Left cardiac atrium (tissue), 4 donors: ENCODE measurements at places on chromosomes 3 and 15.
A peak's percentile ranks its signal among the peaks of the same experiment; 100 is the strongest.

DNA sequence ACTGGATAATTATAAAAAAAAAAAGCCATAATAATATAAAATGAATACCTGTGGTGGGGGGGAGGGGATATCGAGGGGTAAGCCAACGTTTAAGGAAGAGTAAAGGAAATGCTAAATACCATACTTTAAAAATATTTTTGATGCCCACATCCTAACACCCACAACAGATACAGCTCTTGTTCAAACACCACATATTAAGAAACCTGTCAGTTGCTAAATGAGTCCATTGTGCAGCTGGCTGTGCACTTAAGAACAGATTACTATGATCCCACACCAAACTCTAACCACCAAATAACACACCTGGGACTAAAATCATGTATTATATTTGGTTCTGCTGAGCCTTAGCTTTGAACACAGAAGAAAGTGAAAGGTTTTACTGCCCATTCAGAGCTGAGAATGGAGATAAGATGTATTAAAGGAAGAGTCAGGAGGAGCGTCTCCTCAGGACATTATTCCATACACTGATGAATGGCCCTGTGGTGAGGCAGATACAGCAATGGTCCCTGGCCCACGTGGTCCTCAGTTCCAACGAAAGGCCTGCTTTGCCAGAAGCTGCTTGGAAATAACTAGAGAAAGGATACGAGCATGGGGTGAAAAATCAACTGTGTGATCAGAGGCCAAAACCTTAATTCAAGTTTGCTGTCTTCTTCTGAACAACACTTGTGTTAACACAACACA is 515.4 kb downstream of the FOXP1 start:
- DNase-seq: no peak

DNA sequence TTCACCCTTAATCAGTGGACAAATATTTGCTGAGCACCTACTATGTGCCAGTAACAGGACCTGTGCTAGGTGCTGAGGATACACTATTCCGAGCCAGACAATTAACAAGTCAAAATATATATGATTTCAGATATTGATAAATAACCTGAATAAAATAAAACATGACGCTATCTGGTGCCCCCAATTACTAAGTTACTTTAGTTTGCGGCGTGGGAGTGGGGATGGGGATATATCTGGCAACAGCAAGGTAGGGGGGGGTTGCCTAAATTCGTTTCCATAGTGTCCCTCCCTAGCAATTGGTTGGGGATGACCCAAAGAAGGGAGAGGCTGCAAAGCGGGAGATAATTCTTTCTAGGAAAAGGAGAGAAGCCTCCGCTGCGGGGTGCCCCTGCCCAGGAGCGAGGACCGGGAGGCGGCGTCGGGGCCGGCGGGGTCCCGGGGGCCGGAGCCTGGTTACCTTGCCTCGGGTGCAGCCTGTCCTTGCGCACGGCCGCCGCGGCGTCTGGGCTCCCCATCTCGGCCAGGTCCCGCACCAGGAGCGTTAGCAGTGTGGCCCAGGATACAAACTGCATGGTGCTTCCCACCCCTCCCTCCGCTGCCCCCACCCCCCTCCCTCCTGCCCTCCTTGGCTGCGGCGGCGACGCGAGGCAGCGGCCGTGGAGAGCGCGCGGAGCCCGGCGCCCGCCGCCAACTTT is 567 bp downstream of the ADAMTS9 start:
- no peak for DNase-seq

- no peak for DNase-seq
Observed at GRCh38 chr3:63937661-63938651, 25.8 kb upstream of the SCAANT1 start.

DNA sequence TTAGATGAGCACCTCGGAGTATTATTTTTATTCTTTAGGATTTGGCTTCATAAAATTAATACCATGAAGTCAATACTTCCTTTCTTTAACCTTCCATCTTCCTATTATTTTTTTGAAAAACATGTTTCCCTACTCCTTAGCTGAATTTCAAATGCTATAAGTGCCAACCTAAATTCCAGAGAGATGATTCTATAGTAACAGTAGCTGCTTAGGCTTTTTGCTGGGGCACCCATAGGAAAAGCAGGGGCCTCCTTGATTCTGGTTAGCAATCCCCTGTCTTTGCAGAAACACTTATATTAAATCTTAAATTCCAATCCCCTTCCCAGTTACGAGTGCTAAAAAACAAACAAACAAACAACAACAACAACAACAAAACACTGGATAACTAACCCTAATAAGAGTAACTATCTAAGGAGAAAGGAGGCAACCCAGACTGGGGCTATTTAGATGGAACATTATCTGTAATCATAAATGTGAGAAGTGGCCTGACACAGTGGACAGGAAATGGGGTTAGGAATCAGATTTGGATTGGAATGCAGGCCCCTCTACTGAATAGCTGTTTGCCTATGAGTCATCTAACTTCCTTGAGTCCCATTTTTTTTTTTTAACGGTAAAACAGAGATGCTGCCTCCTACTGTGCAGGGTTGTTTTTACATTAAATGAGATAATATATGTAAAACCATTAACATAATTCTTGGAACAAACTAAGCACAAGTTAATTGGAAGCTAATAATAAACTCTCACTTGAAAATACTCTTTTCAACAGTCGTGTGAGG is 148.1 kb downstream of the WDR72 start:
- DNase-seq: no peak

- no peak for DNase-seq
Observed at GRCh38 chr3:128177865-128178264, 24.6 kb downstream of the EEFSEC start.

DNA sequence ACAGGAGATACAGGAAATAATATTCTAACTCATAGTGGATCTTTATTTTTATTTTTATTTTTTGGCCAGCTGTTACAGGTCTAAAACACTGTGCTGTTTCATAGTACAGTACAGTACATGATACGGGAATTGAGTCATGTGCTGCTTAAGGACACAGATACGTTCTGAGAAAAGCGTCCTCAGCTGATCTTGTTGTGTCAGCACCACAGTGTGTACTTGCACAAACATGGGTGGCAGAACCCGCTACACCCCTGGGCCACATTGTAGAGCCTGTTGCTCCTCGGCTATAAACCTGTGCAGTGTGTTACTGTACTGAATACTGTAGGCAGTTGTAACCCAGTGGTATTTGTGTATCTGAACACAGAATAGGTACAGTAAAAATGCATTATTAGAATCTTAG is 183.4 kb downstream of the OR4M2 start:
- DNase-seq: no peak

DNA sequence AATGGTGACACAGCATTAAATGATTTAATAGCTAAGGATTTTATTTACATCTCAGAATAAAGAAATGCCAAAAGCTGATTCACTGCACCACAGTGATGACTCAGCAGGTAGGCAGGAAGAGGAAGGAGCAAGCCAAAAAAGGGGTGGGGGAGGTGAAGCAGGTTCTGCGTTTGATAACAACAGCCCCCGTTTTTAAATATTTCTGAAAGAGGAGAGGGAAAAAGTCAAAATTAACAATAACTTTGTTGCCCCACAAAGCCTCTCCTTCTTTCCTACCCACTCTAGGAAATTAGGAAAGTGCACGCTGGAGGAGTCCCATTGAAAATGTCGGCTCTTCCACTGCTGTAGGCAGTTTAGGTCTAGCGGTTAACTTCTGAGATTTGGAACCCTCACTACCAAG is 9.9 kb upstream of the CCDC54 start:
- DNase-seq: no peak

DNA sequence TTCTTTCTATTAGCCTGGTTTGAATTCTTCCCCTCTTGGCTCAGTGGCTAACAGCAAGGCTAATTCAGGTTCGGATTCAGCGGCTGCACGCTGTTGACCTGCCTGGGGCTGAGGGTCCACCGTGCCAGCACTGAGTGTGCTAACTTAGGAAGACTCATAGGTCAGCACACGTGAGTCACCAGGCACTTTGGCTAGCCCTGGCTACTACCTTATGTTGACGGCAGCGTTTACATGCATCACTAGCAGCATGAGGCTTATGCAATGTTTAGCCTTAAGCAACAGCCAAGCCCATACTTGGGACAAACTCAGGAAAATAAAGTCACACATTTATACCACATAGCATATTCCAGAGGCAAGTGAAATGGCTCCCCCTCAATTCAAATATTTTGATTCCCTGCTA is 137.7 kb downstream of the RAB11A start:
- no peak for DNase-seq

DNA sequence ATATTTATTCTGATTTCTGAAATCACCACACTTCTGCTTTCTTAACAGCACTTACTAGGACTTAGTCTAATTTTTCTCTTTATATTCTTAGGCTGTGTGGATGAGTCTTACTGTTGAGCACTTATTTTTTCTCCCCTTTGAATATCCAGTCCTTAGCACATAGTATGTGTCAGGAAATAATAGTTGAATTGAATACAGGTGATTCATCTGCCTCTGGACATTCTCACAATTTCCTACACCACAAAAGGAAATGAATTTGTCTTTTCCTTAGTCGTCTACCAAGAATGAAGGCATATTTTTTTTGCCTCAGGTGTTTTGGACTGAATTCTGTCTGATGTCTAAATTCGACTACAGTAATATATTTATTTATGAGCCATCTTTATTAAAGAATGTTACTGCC is 204.2 kb downstream of the GHSR start:
- DNase-seq: no peak

GRCh38 chr3:41653571-41654239 is 308.2 kb downstream of the ULK4 start:
- DNase-seq: no peak

DNA sequence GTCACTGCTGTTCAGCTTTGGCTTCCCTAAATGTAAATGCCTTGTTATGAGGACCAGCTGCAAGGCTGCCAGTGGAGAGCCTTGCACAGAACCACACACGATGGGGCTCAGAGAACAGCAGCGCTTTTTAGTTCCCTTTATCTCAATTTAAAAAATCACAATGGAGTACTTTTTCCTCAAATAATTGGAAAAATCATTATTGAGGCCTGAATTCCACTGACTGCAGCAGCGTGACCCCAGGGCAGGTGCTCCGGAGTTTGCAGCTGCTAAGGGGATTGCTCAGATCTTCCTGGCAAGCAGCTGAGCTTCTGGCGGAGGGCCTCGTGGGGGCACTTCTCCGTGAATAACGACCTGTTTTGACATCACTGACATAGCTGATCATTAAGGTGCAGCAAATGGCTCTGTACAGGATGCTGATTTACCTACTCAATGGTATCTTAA is 245.6 kb upstream of the TRIM42 start:
- no peak for DNase-seq

DNA sequence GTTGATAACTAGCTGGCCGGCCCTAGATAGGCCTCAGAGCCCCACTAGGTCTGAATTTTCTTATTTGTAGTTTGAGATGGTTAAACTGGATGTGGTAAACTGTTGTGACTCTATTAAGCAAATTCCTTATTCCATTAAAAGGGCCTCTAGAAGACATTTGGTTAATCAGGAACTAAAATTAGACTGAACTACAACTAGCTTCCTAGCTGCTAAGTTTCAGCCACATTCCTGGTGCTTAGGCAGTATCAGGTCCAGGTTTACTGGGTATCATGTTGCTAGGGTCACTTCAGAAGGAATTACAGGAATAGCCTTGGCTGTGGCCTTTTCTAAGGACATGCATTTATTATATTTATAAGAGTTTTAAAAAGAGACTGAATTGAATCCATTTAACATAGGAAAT is 136.3 kb downstream of the PLD1 start:
- DNase-seq: no peak

GRCh38 chr3:60053526-60054265 is 1003.9 kb upstream of the CFAP20DC start:
- no peak for DNase-seq

DNA sequence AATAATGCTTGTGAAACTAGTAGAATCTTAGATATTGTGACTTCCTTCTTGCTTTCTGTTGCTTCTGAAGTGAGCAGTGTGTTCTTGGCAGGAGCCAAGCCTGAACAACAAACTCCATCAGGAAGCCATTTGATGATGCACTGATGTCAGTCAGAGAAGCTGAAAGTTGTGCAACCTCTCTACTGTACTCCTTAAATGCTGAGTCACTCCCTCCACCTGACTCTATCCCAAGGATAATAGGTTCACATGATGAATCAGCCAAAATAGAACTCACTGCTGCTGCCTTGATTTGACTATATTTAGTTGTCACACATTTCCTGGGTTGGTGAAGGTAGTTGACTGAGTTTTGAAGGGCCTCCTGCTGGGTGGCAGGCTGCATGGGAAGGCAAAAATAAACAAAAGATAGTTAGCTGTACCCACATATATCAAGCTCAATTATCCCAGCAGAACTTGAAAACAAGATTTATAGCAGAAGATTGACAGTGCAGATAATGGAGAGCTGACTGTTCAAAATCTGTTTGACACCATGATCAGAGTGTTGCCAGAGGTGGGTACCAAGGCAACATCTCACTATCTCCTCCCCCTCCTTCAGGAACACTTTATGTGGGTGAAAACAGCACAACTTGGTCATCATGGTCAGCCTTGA is 328.4 kb upstream of the DPH6 start:
- DNase-seq: no peak

- DNase-seq: peak; percentile 51
Observed at GRCh38 chr15:70762469-70763119, 764 bp downstream of the UACA start.

GRCh38 chr3:43445820-43446219 is 159.5 kb downstream of the SNRK start:
- no peak for DNase-seq

DNA sequence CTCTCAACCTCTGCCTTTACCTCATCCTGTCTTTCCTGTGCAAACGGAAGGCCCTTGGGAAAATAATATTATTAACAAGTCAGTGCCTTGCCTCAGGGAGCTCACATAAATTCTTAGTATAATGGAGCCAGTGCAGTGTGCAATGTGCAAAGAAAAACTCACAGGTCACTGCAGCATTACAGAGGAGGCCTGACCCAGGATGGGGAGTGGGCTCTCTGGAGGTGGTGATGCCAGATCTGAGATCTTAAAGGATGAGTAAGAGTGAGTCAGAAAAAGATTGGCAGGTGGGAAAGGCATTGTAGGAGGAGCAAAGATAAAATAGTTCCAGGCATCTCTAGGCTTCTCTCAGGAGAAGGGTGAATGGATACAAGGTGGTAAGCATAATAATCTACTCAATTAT is 185.6 kb upstream of the ADAMTS9 start:
- no peak for DNase-seq

GRCh38 chr15:31263751-31264558 is 62.7 kb upstream of the KLF13 start:
- DNase-seq: peak; percentile 45

DNA sequence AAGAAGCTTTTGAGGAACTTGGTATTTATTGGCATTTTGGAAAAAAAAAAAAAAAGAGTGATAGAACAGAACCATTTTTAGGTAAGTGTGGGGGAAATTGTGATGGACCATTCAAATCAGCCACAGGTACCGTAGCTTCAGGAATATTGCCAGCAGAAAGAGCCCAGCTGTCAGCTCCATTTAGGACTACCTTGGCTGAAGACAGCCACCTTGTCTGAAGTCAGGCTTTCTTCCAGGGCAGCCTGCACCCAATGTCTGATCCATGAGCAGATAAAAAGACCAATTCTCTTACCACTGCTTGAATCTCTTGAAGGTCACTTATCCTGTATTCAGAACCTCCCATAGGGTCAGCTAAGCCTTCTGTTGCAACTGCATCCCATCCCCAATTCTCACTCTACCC is 37.6 kb downstream of the SLCO3A1 start:
- no peak for DNase-seq
